Activated CD4-positive, alpha-beta T cell treated with anti-CD3 and anti-CD28 coated beads for 24 hours (primary cell): ENCODE measurements at places on chromosomes 11 and 22.

- no peak for DNase-seq
These were observed 12.6 kb upstream of the SERPINH1 start for GRCh38 chr11:75549370-75549958.

GRCh38 chr11:34859496-34859895 lies 56.7 kb downstream of the APIP start:
- DNase-seq: no peak

GRCh38 chr11:95977534-95978174 lies 53.7 kb upstream of the MTMR2 start:
- no peak for DNase-seq

- DNase-seq: no peak
These were observed 51.9 kb upstream of the ARHGAP42 start for GRCh38 chr11:100635194-100635593.

DNA sequence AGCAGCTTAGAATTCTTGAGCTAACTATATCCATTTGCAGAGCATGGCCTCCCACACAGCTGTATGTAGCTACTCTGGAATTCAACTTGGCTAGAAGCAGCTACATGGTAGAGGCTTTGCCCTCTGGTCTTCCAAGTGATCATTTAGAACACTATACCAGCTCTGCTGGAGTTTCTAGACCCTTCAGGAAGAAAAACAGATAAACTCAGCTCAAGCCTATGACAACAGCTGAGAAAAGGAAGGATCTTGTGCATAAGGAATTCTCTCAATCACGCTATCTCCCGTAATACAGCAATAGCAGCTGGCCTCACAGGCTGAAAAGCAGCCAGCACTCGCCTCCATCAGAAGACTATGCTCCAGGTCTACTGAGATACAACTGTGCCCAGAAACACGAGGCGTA lies 50.6 kb upstream of the APOA1 start:
- DNase-seq: no peak
